ENCODE measurements at places on chromosomes 16 and 17.

DNA sequence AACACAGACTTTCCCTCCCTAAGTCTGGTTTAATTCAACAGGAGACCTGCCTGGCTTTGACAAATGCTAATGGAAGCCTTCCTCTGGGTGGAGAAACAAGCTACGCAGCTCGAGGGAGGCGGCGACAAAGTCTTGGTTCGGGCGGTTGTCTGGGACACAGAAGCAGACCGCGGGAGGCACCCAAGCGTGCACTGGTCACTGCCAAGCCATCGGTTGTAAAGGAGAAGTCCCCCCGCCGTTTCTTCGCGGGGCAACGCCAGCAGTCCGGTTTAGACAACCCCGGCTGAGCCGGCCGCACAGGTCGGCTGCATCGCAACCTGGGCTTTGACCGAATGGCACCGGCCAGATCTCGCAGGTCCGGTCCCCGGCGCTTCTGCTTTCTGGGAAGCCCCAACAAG, 586 bp downstream of the GLYR1 start:
- DNase-seq, result no peak

- no peak for DNase-seq
Observed at GRCh38 chr17:19260958-19261357, 23.8 kb downstream of the EPN2 start.

- DNase-seq, result no peak
Observed at GRCh38 chr16:178668-179015, 1.6 kb upstream of the HBQ1 start.

- DNase-seq, result no peak
Observed at GRCh38 chr16:57549730-57550129, 7.3 kb downstream of the ADGRG5 start.

DNA sequence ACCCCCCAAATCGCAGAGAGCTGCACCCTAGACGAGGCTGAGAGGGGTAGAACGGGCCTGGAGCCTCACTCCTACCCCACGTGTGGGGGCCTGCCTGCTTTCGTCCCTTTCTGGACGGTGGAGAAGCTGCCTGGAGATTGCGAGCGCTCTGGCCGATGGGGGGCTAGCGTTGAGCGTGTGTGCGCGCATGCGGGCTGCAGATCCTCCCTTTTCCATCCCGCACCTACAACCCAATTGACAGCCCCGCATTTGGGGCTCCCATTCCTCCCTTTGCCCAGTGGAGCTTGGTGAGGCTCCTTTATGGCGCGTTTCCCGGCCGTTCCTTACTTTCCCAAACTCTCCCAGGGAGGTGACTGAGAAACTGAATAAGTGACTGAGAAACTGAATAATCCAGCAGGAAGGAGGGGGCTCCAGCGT, 907 bp upstream of the ESRP2 start:
- DNase-seq, result no peak
